ENCODE measurements at places on chromosomes 4 and X.

DNA sequence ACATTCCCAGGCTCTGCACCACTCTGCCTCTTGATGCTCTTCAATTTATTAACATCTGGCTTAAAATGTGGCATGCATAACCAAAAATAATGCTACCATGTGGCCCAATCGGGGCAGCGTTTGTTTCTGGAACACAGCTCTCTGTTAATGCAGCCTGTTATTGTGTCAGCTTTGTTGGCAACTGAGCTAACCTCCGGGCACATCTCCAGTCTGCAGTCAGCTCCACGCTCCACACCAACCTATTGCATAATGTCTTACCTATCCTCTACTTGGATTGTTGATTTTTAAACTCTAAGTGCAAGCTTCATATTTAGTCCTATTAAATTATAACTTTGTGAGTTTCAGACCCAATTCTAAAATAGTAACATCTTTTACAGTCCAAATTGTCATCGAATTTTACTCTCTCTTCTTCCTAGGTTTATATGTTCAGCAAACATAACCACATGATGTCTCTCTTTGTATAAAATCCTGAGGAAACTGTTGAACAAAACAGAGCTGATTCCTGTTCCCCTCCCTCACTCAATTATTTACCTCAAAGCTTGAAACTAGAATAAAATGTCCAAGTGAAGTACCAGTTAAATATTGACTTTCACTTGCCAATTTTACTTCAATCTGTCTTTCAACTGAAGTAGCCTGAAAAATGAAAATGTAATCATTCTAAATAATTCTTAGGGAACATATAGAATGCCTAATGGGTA lies 92.2 kb upstream of the RAPGEF2 start:
- no peak for DNase-seq

- DNase-seq = no peak
Observed at GRCh38 chr4:2179717-2180116, 62.2 kb downstream of the HAUS3 start.

GRCh38 chr4:13344216-13344615 lies 139.9 kb downstream of the RAB28 start:
- no peak for DNase-seq

- DNase-seq = no peak
Observed at GRCh38 chr4:7699031-7699430, 240.6 kb downstream of the AFAP1 start.

DNA sequence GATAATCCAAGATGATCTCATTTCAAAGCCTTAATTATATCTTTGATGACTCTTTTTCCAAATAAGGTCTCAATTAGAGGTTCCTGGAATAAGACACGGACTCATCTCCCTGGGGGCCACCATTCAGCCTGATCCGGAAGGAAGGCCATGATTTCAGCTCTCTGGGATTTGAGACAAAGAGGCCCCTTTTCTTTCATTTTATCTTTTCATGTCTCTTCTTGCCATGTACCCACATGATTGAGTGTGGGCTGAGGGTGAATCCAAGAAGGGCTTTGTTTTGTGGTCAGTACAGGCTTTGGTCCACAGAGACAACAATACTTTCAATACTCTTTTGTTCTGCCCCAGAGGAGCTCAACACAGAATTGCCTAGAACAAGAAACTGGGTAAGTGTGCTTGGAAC lies 261.2 kb downstream of the TRIML1 start:
- no peak for DNase-seq

DNA sequence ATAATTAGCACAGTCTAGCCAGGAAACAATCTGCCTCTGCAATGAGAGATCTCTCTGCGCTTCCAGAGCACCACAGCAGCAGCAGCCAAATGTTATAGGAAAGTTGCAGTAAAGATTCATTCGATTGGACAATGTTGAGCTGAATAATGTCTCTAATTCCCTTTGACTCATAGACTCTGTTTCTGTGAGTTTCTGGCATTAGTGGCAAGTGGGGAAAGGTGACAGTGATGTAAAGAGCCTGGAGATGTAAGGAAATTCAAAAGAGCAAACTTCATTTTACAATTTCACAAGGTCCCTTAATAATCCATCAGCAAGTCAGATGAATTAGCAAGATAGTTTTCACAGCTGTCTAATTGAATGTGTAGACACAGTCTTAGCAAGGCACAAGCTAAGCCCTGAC lies 184.4 kb downstream of the VEGFC start:
- no peak for DNase-seq

DNA sequence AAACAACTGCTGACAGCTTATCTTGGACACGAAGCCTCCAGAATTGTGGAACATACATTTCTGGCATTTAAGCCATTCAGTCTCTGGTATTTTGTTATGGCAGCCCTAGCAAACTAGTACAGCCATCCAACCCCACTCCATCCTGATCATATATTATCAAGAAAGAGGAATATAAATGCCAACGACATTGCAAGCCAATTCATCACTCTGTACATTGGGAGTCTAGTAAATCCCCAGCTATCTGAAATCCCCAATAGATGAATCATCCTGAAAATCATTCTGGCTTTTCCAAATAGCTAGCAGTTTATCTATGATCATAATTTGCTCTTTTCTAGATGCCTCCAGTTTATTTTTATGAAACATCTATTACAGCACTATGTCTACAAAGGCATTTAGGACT lies 41.1 kb downstream of the FRMD7 start:
- DNase-seq = no peak

GRCh38 chr4:77269505-77269904 lies 112.5 kb downstream of the CCNG2 start:
- no peak for DNase-seq

DNA sequence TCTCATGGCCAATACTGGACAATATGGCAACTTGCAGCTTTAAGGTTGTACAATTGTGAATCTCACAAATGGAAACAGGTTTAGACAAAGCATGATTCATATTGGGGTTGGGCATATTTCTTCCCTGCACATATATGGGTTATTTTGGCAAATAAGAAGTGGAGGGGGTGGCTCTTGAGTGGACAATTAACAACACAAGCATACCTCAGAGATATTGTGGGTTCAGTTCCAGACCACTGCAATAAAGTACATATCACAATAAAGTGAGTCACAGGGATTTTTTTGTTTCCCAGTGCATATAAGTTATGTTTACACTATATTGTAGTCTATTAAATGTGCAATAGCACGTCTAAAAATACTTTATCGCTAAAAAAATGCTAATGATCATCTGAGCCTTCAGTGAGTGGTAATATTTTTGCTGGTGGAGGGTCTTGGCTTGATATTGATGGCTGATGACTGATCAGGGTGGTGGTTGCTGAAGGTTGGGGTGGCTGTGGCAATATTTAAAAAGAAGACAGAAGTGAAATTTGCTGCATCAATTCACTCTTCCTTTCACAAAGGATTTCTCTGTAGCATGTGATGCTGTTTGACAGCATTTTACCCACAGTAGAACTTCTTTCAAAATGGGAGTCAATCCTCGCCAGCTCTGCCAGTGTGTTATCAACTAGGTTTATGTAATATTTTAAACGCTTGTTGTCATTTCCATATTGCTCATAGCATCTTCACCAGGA lies 50.5 kb upstream of the OGT start:
- no peak for DNase-seq

DNA sequence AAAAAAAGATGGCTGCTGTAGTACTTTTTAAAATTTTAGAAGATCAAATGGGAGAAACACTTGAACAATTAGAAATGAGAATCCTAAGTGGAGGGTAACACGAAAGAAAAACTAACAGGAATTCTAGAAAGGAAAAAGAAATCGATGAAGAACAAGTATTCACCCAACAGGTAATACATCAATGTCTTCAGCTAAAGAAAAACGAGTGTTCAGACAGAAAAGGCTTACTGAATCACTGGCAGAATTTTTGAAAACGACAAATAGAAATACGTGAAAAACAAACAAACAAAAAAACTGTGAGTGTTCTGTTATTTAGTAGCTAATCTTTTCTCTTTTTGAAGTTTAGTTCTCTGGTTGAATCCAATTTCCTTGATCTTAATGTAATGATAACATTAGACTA lies 1.8 kb downstream of the MAD2L1 start:
- DNase-seq = no peak

- no peak for DNase-seq
Observed at GRCh38 chr4:93960450-93960849, 131.9 kb downstream of the ATOH1 start.

DNA sequence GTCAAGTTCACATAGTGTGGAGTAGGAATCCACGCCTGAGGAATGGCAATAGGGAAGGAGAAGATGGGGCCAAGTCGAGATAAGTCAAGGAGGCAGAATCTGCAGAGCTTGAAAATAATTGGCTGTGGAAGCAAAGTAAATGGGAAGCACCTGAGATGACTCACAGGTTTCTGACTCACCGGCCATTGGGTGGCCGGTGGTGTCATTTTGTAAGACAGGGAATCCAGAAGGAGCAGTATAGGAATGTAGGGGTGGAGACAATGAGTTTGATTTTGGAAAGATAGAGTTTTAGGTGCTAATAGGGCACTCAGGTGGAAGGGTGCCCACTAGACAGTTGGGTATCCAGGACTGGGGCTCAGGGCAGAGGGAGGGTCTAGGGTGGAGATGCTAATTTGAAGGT lies 201.0 kb upstream of the MAMLD1 start:
- DNase-seq = no peak

DNA sequence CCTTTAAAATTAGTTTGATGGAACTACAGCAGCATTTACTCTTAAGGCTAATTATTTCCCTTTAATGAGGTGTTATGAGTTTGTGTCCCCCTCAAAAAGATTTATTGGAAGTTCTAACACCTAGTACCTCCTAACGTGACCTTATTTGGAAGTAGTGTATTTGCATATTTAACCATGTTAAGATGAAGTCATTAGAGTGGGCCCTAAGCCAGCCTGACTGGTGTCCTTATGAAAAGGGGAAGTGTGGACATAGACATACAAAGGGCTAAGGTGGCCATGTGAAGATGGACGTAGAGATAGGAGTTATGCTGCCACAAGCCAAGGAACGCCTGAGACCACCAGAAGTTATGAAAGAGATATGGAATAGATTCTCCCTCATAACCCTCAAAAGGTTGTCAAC lies 985.4 kb upstream of the INTU start:
- DNase-seq = no peak

GRCh38 chr4:43843501-43843900 lies 605.1 kb downstream of the KCTD8 start:
- no peak for DNase-seq

DNA sequence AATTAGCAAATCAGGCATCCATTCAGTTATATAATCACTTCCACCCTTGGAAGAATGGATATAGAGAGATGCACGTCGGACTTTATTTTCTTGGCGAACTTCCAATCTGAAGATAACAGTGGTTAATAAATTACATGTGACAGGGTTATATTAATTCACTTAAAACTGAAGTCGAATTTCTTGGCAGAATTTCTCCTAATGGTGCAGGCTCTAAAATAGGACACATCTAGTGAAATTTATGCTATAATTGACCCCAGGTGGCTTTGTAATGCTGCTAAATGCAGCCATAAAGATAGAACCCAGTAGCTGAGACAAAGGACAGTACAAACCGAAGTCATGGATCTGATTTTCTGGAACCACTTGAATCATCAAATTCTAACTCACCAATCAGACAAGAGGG lies 20.8 kb upstream of the SLC10A4 start:
- no peak for DNase-seq

DNA sequence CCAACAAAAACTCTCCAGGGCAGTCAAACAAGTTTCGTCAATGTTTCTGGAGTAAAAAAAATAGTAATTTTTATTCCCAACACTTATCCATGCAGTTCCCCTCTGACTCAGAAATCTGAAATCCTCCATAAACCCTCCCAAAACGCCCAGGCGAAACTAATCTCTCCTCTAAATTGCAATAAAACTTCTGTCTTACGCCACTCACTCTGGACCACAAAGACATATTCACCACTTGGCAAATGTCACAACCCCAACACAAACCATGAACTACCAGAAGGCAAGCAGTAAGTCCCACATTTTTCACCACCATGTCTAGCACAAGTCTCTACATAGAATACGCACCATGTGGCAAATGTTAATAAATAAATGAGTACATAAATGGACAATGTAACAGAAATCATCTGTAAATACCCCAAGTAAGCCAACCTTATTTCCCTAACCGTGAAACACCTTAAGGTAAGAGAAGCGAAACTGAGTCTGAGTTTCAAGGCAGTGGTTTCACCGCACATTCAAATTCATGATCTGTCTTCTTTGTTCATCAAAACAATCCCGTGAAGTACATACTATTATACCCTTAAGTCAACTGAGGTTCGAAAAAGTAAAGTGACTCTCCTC lies 1.6 kb downstream of the PAPSS1 start:
- no peak for DNase-seq

GRCh38 chrX:120253784-120254183 lies 3.2 kb downstream of the ZBTB33 start:
- DNase-seq = no peak

GRCh38 chr4:32569861-32570260 lies 1849.7 kb downstream of the PCDH7 start:
- DNase-seq = no peak

GRCh38 chr4:6991771-6992557 lies 51.2 kb upstream of the TADA2B start:
- peak; percentile 16 for DNase-seq

GRCh38 chr4:83473423-83473822 lies 11.5 kb downstream of the ABRAXAS1 start:
- no peak for DNase-seq

DNA sequence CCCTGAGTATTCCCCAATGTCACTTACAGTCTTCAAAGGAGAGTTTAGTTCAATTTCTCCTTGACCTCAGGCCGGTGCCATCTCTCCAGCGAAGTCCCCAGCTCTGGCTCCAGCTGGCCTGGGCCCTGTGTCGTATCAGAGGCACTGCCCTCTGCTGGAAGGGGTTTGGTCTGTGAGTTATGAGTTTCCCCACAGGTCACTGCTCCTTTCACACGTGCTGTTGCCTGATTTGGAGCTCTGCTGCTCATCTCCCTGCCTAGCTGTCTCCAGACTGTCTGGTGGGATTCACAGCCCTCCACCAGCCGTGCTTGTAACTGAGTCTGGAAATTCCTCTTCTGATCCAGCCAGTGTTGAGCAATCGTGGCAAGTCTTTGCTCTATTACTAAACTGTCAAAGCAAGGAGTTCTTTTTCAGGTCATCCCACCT lies at the start of gene RAP2C:
Gene RAP2C, minus strand, starts transcription at position 105 of the 426 bp plus-strand sequence. CDS start 2,179 bp downstream, outside the sequence.
- peak; percentile 76 for DNase-seq

DNA sequence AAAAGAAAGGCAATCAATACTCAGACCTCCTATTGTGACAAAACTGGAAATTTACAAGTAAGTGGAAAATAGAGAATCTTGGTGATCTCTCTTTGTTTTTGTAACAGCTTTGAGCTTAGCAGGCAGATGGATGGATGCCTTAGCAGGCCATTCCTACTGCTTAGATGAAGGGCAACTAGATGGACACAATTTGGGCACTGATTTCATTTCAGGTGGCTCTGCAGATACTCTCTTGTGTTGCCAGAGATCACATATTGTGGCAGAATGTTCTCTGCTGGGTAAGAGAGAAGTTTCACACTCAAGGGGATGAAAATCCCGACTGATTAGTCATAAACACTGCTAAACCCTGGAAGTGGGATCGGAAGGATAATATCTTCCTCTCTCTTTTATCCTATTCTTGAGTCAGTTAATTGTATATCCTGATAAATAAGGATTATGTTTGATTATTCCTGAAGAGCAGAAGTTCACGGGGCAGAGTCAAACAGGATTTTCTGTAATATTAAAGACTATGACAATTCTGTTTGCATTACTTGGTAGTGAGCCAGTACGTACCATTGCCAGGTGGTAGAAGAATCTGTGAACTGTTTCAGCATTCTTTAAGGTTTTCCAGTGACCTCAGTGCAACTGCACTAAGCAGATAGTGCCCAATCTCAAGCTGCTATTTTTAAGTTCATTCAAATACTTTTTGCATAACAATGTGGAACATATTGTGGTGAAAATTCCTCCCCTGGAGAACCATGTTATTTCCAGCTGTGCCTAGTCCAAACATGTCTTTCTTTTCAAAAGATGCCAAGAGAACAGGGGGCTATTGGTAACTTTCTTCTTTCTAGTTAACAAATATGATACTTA lies 974.3 kb downstream of the FSTL5 start:
- no peak for DNase-seq
